ENCODE measurements at places on chromosomes 7 and 10.

DNA sequence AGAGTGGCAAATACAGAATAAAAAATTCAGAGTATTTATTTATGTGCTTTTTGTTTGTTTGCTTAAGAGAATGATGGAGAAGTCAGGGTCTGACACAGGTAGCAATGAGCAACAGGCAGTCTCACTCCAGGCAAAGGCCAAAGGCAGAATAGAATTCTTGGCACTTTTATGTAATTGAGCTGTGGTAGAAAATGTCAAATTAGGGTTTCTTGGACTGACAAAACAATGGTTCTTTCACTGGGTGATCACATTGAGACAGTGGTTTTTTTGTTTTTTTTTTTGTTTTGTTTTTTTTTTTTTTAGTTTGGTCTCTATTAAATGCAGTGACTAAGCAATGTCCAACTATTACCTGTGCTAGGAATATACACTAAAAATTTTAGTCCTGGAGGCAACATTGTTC, 27.4 kb downstream of the POM121L12 start:
- no peak for DNase-seq

DNA sequence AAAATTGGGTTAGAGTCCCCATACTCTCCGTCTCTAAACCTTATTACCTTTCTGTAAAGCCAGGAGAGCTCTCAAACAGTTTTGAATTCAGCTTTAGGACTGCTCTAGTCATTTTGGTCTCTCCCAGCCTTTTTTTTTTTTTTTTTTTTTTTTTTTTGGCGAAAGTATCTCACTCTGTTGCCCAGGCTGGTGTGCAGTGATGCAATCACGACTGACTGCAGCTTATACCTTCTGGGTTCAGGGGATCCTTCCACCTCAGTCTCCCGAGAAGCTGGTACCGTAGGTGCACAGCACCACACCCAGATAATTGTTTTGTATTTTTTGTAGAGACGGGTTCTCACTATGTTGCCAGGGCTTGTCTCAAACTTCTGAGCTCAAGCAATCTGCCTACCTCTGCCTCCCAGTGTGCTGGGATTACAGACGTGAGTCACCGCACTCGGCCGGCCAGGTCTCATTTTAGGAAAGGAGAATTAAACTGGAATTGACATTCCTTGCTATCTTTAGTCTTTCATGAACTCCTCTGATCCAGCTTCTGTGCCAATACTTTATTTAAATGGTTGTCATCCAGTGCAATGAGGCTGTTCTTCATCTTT, 31.4 kb upstream of the RSU1 start:
- no peak for DNase-seq

- no peak for DNase-seq
Observed at GRCh38 chr7:46210467-46210866, 289.4 kb upstream of the IGFBP3 start.

- no peak for DNase-seq
Observed at GRCh38 chr10:8510471-8510870, 456.0 kb downstream of the GATA3 start.

DNA sequence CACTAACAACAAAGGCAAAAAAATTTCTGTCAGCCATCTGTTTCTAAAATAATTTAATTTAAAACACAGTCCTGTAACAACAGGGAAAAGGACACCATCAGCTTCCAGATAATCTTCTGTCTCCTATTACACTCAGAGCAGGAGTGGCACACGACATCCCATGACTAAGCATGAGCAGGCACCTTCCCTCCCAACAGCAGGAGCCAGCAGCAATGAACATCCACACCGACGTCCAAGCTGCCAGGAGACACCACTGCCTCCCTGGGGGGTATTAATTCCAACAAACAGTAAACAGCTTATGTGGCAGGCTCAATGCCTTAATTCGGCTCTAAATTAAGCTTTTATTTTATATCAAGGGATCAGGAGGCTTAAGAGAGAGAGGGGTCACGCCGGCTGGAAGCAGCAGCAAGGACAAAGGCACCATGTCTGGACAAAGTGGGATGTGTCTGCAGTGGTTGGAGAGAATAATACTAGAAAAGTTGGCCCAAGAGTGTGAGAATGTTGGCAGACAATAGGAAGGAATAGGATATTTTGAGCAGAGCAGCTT, 45.7 kb downstream of the KIAA1549 start:
- no peak for DNase-seq

DNA sequence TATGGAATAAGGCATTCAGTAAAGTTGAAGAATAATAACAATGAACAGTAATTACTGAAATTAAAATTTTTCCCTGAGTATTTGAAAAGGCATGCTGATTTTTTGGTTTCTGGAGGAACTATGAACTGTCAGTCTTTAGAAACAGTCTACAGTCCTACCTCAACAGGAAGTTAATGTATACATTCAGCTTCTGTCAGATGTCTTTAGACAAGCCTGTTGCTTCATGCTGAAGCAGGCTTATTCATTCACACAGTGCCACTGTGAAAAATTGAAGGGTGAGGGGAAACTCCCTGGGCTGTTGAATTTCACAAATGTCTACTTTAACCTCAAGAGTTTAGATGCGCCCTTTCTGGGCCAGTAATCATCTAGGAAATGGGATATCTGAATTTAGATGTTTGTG, 3.5 kb downstream of the NRF1 start:
- DNase-seq = peak; percentile 83

Data from AML-193 (cell line).